ENCODE measurements at places on chromosomes 11 and 22.
A peak's percentile ranks its signal among the peaks of the same experiment; 100 is the strongest.

DNA sequence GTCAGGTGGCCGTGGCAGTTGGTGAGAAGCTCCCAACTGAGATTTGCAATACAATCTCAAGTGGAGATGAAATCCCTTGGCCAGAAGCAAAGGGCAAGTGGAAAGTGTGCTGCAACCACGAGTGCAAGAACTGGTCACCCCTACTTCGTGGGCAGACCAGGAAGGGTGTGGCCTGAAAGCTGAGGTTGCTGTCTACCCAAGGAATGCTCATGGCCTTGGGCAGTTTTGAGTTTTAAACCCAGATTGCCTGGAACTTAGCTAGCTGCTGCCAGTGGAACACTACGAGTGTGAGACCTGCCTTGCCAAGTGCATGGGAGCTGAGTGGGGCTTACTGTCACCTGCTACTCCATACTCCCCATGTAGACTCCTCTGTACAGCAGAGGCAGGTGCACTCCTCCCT is 113.3 kb upstream of the FAT3 start:
- DNase-seq, result no peak

GRCh38 chr22:42769574-42770447 is 49.1 kb upstream of the A4GALT start:
- DNase-seq, result no peak

GRCh38 chr22:29528144-29528543 is 25.4 kb downstream of the THOC5 start:
- no peak for DNase-seq

- no peak for DNase-seq
Observed at GRCh38 chr11:10201343-10201742, 92.7 kb downstream of the SBF2 start.

GRCh38 chr22:33426451-33426850 is 368.3 kb upstream of the SYN3 start:
- DNase-seq, result no peak

- DNase-seq, result no peak
Observed at GRCh38 chr11:122814401-122814800, 23.9 kb upstream of the CRTAM start.

GRCh38 chr11:2095198-2095520 is 44.0 kb downstream of the IGF2 start:
- no peak for DNase-seq

DNA sequence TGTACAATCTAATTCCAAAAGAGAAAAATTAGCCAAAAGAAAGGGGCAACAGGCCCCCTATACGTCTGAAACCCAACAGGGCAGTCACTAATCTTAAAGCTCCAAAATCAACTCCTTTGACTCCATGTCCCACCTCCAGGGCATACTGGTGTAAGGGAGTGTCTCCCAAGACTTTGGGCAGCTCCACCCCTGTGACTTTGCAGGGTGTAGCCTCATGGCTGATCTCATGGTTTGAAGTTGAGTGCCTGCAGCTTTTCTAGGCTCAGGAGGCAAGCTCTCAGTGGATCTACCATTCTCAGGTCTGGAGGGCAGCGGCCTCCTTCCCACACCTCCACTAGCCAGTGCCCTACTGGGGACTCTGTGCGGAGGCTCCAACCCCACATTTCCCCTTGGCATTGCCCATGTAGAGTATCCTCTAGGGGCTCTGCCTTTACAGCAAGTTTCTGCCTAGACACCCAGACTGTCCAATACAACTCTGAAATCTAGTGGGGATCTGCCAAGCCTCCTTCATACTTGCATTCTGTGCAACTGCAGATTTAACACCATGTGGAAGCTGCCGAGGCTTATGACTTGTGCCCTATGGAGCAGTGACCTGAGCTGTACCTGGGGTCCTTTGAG is 94.5 kb downstream of the TRIM29 start:
- no peak for DNase-seq

DNA sequence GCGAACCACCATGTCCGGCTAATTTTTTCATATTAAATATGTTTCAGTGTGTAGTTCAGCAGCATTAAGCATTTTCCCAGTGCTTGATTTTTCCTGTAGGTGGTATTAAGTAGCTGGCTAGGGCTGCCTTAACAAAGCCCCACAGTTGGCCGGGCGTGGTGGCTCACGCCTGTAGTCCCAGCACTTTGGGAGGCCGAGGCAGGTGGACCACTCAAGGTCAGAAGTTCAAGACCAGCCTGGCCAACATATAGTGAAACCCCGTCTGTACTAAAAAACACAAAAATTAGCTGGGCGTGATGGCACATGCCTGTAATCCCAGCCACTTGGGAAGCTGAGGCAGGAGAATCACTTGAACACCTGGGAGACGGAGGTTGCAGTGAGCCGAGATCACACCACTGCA is 33.5 kb upstream of the TOLLIP start:
- DNase-seq, result no peak

- peak; percentile 33 for DNase-seq
Observed at GRCh38 chr22:23591201-23591791, 11.2 kb upstream of the IGLL1 start.

DNA sequence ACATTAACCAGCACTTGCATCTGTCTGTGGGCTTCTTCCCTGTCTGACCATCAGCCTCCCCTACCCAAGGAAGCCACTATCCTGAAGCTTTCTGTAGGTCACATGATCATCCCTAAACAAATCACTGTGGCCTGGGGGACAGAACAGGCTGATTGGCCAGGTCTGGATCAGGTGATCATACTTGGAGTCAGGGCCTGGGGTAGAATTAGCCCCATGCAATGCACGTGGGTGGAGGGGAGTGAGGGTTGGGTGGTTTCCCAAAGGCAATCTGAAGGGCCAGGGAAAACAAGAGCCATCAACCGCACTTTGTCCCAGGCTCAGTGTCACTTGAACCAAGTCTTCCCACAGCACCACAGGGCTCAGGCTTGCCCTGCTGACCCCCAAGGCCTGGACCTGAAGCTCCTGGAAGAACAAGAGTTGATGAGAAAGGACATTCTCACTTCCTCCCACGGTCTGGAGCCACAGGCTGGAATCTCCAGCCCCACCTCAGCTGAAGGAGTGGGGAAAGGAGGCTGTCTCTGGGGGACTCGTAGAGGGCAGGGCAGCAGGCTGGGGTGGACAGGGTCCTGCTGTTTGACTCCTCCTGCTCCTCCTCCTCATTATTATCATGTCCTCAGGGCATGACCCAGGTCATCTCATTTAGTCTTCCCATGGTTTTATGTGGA is 31.5 kb upstream of the TSPAN18 start:
- no peak for DNase-seq

Data from CD8-positive, alpha-beta memory T cell (primary cell).